ENCODE measurements at places on chromosomes 12 and 14. TPM values are rescaled to one million over a fixed set of nuclear protein-coding genes. Genes with fewer than 3 reads are reported as not detected.

GRCh38 chr14:86646696-86647690 lies 1117.0 kb downstream of the FLRT2 start:
- DNase-seq = no peak
- no peaks in the 10 kb centered on the region for H3K36me3 ChIP-seq
- H3K27me3 ChIP-seq = no peaks in the 10 kb centered on the region
- H3K4me3 ChIP-seq = no peak overlapping the region

GRCh38 chr14:104432611-104433231 lies 146.8 kb upstream of the C14orf180 start:
- no peaks in the 10 kb centered on the region for H3K4me1 ChIP-seq
- no peaks in the 10 kb centered on the region for H3K27me3 ChIP-seq
- no peaks in the 10 kb centered on the region for H3K36me3 ChIP-seq

- no peak for DNase-seq
- H3K4me3 ChIP-seq = no peak overlapping the region
- no peaks in the 10 kb centered on the region for H3K4me1 ChIP-seq
- no peak overlapping the region for H3K27ac ChIP-seq
- no peaks in the 10 kb centered on the region for H3K27me3 ChIP-seq
- no peaks in the 10 kb centered on the region for H3K36me3 ChIP-seq
Measured at GRCh38 chr12:32493282-32493681, 93.9 kb downstream of the FGD4 start.

- H3K4me3 ChIP-seq = no peak overlapping the region
- H3K4me1 ChIP-seq = no peaks in the 10 kb centered on the region
- no peaks in the 10 kb centered on the region for H3K36me3 ChIP-seq
- H3K27ac ChIP-seq = no peak overlapping the region
- H3K27me3 ChIP-seq = no peaks in the 10 kb centered on the region
Measured at GRCh38 chr14:106203438-106203837, 677.1 kb downstream of the TMEM121 start.

DNA sequence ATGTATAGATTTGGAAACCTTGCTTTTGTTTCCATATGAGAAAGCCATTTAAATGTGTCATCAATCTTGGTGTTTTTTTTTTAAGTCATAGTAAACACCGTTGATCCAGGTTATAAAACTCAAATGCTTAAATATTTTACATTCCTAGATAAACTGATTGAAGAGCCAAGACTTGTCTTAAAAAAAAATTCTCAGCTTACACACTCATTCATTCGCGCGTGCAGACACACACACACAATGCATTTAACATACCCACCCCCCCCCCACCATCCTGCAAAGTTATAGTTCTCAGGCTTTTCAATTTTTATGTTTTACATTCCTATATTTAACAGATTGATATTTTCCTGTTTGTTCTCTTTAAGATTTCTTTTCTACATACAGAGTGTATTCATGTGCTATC lies 536.4 kb downstream of the PRKD1 start:
- no peak for DNase-seq
- H3K4me3 ChIP-seq = no peak overlapping the region
- H3K27me3 ChIP-seq = peaks cover 2% of the 10 kb centered on the region
- no peaks in the 10 kb centered on the region for H3K36me3 ChIP-seq

DNA sequence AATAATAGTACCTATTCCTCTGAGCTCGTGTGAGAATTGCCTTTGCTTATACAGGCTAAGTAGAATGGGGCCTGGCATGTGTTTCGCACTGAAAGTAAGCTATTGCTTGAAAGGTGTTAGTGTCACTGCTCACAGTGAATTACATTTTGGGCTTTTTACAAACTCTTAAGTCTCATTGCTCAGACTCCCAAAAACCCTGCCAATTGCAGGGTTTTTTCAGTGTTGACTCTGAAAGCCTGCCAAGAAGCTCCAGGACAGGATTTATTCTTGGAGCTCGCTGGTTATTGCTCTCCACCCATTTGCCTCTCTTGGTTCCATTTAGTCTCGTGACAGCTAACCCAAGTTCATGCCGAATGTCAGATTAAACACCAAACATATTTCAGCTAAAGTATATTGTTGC lies 39.8 kb downstream of the NOPCHAP1 start:
- H3K4me3 ChIP-seq = no peak overlapping the region
- no peaks in the 10 kb centered on the region for H3K27me3 ChIP-seq
- H3K4me1 ChIP-seq = peaks cover 40% of the 10 kb centered on the region
- H3K36me3 ChIP-seq = no peaks in the 10 kb centered on the region
- peak overlapping the region; percentile 97 for H3K27ac ChIP-seq
- no peak for DNase-seq

DNA sequence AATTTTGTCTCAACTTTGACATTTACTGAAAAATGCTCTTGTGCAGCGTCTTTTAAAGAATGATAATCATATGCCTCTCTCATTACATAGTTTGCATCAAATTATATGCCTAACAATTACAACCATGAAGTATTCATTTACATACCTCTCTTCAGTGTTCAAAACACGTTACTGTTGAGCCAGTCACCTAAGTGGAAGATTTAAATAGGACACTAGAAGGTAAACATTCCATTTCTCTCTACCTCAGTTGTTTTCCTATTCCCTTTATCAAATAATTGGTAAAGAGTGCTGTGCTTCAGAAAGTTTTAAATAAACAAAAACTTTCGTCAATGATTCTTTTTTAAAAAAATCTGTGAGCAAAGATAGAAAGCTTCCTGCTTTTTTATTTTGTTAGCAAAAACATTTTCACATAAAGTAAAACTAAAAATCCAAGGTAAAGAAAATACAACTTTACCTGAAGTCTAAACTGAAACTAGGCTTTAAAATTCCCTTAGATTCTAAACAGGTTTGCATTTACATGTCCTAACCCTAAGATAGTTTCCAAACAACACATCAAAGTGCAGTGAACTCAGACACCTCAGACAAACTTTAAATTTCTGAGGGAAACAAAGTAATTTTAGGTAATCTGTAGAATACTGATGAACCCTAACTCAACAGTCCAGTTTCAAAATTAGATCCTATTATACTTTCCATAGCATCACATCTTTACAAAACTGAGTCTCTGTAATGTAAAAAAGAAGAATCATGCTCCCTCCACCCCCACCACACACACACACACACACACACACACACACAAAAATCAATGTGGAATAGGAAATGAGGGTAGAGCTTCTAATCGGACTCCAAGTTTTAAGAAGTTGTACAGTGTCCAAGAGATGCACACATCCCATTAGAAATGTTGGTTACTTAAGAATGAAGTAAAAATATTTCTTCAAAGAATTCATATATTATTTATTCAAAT lies 46.2 kb downstream of the PAWR start:
- no peak for DNase-seq
- H3K27ac ChIP-seq = no peak overlapping the region
- no peak overlapping the region for H3K4me3 ChIP-seq
- peaks cover 28% of the 10 kb centered on the region for H3K4me1 ChIP-seq
- no peaks in the 10 kb centered on the region for H3K27me3 ChIP-seq
- no peaks in the 10 kb centered on the region for H3K36me3 ChIP-seq

DNA sequence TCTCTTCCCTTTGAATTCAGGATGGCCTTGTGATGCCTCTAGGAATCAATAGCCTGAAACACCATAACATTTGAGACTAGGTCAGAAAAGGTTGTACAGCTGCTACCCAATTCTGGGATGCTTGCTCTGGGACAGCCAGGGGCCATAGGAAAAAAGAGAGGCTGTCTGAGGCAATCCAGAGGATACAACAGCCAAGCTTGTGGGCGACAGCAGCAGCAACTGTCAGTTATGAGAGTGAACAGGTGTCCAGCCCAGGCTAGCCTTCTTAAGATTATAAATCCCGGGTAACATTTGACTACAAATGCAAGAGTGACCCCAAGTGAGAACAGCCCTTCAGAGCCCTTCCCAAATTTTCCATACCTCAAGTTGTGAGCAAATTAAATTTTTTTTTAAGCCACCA lies 11.1 kb downstream of the DCN start:
- no peaks in the 10 kb centered on the region for H3K36me3 ChIP-seq
- H3K27me3 ChIP-seq = no peaks in the 10 kb centered on the region
- H3K4me3 ChIP-seq = no peak overlapping the region
- no peak for DNase-seq
- no peak overlapping the region for H3K27ac ChIP-seq

The ARHGDIB gene
- total RNA-seq = 8.2 TPM

The CHGA gene
- total RNA-seq = not detected

DNA sequence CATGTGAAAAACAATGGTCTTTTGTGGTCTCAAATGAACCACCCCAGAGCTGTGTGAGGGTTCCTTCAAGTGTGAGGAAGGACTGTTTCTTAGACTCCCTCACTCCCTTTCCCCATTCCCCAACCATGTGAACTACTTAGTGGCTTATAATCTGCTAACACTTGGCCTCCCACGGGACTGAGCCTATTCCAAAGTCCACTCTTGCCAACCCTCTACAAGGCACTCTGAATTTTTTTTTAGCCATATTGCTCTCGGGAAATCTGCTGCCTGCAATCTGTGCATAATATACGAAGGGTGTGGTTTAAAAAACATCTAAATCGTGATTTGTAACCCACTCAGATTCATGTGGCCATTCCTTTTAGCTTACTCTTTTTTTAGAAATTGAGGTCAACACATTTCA lies 2.6 kb downstream of the SVOP start:
- no peak overlapping the region for H3K4me3 ChIP-seq
- no peaks in the 10 kb centered on the region for H3K36me3 ChIP-seq
- DNase-seq = no peak
- no peaks in the 10 kb centered on the region for H3K4me1 ChIP-seq
- no peak overlapping the region for H3K27ac ChIP-seq

DNA sequence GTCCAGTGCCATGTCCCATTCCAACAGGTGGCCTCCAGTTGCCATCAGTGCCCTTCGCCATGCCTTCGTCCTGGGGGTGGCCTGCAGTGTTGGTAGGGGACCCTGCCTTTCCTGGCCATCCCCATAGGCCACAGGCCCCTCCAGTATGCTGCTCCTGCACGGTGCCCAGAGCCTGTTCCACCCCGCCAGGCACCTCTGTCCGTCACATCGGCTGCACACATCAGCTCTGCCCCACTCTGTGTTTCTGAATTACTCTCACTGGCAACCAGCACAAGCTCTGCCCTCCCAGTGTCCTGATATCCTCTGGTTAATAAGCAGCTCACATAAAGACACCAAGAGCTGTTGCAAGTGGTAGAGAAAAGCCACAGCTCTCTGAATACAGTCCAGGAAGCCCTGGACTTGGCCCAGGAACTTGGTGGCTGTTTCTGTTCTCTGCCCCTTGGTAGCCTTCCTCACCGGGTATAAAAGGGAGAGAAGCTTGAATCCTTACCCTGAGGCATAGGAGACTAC lies 31.3 kb upstream of the ATP2A2 start:
- DNase-seq = peak; percentile 18
- H3K27ac ChIP-seq = peak overlapping the region; percentile 46
- H3K36me3 ChIP-seq = no peaks in the 10 kb centered on the region
- H3K27me3 ChIP-seq = no peaks in the 10 kb centered on the region

DNA sequence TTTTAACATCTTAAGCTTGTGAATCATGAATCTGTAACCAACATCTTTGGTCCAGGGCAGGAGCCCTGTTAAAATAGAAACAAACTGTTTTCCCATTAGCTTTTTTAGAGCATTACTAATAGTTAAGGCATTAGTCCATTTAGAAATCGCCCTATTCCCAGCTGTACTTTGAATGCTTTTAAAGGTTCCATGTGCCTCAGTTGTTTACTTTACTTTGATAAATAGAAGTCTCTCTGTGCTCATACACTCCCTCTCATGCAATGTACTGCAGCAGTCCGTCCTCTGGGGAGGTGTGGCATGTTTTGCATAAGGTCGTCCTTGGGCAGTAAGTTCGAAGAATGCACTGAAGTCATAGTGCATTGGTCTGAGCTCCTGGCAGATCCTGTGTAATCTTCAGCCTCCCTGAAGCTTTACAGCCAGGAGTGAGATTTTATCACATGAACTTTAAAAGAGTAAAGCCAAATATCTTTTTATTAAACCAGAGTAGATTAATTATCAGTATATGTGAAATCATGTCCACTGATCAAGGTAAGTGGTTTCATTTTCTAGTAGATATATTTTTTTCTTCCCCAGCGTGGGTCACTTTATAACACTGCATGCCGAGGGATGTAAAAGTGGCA lies 134.7 kb downstream of the FGD4 start:
- no peaks in the 10 kb centered on the region for H3K36me3 ChIP-seq
- no peak overlapping the region for H3K27ac ChIP-seq
- no peaks in the 10 kb centered on the region for H3K27me3 ChIP-seq
- no peak overlapping the region for H3K4me3 ChIP-seq
- H3K4me1 ChIP-seq = peaks cover 25% of the 10 kb centered on the region

The LRFN5 gene
- 2.1 TPM for total RNA-seq

DNA sequence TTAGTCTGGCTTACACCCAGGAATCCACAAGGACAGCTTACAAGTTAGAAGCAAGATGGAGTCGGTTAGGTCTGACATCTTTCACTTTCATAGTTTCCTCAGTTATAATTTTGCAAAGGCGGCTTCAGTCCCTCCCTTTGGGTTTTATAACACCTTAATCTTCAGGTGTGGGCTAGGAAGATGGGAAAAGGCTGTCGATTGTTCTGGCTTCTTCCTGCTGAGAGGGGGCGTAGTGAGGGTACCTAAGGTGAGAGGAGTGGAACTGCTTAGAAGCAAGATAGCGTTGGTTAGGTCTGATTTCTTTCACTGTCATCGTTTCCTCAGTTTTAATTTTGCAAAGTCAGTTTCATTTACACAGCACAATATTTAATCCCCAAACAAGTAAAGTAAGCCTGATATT lies 10.1 kb downstream of the A2ML1 start:
- H3K4me3 ChIP-seq = no peak overlapping the region
- no peak overlapping the region for H3K27ac ChIP-seq
- H3K4me1 ChIP-seq = no peaks in the 10 kb centered on the region
- no peak for DNase-seq
- H3K36me3 ChIP-seq = no peaks in the 10 kb centered on the region

The GYS2 gene
- not detected for total RNA-seq

- DNase-seq = peak; percentile 75
- H3K27me3 ChIP-seq = no peaks in the 10 kb centered on the region
- peaks cover 13% of the 10 kb centered on the region for H3K4me1 ChIP-seq
- no peak overlapping the region for H3K27ac ChIP-seq
Measured at GRCh38 chr12:49974231-49974675, 1.5 kb downstream of the AQP6 start.

The TMPO gene
- total RNA-seq = 98.1 TPM

- H3K4me3 ChIP-seq = no peak overlapping the region
- no peak overlapping the region for H3K27ac ChIP-seq
- no peaks in the 10 kb centered on the region for H3K4me1 ChIP-seq
- H3K27me3 ChIP-seq = no peaks in the 10 kb centered on the region
Measured at GRCh38 chr12:31205054-31205453, 120.9 kb downstream of the SINHCAF start.

The RNASE1 gene
- 3.6 TPM for total RNA-seq

DNA sequence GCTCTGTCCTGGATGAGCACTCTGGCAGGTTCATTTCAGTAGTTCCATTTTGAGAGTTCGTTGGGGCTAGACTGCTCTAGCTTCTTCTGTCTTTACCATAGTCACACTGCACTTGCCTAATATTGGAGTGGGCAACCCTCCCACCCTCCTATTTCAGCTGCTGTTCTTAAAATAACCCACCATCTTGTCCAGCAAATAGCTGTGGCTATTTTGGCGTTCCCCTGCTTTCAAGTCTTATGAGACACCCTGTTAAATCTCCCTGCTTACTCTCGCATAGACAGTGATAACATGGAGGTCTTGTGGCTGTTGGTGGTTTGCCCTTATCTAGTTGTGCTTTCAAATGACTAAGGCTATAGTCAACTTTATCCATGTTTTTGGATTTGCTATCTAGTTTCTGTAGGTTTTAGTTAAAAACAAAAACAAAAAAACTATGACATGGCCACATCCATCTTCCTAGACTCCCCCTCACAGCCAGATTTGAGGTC lies 65.5 kb downstream of the LRP6 start:
- peaks cover 16% of the 10 kb centered on the region for H3K4me1 ChIP-seq
- no peaks in the 10 kb centered on the region for H3K27me3 ChIP-seq
- H3K36me3 ChIP-seq = no peaks in the 10 kb centered on the region
- peak overlapping the region; percentile 76 for H3K27ac ChIP-seq
- DNase-seq = peak; percentile 77
- no peak overlapping the region for H3K4me3 ChIP-seq

Data from cardiac muscle cell (in vitro differentiated cells and primary cell).